Hepatocyte (in vitro differentiated cells): ENCODE measurements at places on chromosomes 4 and X. TPM values are rescaled to one million over a fixed set of nuclear protein-coding genes. Genes with fewer than 3 reads are reported as not detected.

Gene EVC2
- total RNA-seq, result 3.6 and 4.2 TPM in 2 replicates

Gene MAGEA6
- not detected in 2 replicates for total RNA-seq

Gene CXCL9
- not detected in 2 replicates for total RNA-seq

Gene SOWAHD
- total RNA-seq, result 0.24 and 1.00 TPM in 2 replicates

DNA sequence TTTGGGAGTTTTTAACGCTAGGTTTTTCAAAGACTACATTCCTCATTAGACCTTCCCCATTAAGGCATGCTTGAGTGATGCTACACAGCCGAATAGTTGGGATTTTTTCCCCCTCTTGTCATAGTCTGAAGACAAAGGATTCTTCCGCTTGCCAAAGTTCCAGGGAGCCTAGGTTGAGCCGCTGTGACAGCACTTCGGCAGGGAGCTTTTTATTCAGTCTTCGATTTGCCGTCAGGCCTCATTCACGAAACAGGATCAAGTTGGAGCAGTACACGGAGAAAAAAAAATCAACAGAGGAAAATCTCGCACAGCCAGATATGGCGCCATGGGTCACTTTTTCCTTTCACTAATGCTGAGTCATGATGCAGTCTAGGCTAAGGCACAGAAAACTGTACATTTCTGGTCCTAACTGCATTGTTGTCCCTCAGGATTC, 24.3 kb downstream of the SHROOM3 start:
- peak; percentile 30 for DNase-seq
- no peaks in the 10 kb centered on the region for H3K36me3 ChIP-seq
- no peak overlapping the region for H3K4me3 ChIP-seq
- peak overlapping the region; percentile 62 for H3K27ac ChIP-seq

GRCh38 chr4:102139932-102140331, 205.3 kb downstream of the SLC39A8 start:
- no peaks in the 10 kb centered on the region for H3K4me1 ChIP-seq
- no peak overlapping the region for H3K4me3 ChIP-seq
- no peaks in the 10 kb centered on the region for H3K27me3 ChIP-seq
- no peak for DNase-seq

DNA sequence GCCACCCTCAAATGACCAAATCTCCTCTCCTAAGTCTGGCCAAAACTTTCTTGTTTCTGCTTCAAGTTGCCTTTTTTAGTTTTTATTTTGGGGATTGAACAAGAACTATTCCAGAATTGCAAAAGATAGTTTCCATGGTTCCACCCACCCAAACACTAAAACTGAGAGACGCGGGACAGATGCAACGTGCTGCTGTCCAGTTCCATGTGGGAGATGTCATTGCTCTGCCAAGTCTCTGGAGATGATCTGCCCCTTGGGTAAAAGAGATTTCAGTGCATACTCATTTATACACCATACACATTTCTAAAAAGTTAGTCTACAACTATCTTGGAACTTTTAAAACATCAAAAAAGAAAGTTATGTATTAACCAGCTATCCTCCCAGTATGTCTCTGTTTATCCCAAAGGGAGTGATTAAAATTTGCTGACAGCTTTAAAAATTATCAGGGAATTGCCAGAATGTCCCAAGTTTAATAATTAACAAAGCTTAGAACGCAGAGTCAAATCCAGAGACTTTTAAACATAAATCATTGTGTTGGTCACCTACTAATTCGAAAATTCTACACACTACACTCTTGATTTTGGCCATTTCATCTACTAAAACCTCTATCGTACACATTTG, 3.2 kb downstream of the MAOB start:
- H3K36me3 ChIP-seq, result no peaks in the 10 kb centered on the region
- no peaks in the 10 kb centered on the region for H3K27me3 ChIP-seq
- no peak for DNase-seq
- no peak overlapping the region for H3K4me3 ChIP-seq
- H3K27ac ChIP-seq, result peak overlapping the region; percentile 52
